Stromal cell of bone marrow (primary cell): ENCODE measurements at places on chromosomes 11 and 22.

- DNase-seq: no peak
Observed at GRCh38 chr11:2574553-2575535, 125.0 kb downstream of the KCNQ1OT1 start.

GRCh38 chr22:20889904-20890540 is 27.2 kb upstream of the CRKL start:
- no peak for DNase-seq

DNA sequence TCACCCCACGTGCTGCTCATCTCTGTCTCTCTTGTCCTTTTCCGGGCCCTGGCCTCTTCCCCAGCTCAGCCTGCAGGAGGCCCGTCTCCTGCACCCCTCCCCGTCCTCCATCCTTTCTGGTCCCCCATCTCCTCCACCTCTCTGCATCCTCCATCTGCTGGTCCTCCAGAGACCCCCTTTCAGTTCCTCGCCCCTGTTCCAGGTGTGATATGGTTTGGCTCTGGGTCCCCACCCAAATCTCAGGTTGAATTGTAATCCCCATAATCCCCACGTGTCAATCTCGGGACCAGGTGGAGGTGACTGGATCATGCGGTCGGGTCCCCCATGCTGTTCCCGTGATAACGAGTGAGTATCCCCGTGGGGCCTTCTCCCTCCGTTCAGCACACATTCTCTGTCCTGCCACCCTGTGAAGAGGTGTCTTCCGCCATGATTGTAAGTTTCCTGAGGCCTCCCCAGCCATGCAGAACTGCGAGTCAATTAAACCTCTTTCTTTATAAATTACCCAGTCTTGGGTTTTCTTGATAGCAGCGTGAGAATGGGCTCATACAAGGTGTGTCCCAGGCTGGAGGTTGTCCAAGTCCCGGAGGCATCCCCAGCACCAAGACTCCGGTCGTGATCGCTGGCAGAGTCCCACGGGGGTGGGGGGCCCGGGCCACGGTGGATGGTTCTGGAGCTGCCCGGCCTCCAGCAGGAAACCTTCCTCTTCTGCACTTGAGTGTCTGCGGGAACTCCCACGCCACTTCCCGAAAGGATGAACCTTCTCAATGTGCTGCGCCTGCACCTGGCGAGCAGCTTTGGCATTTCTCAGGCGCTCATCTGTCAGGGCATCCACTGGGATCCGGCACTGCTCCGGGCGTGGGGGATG is 29.0 kb upstream of the TOLLIP start:
- no peak for DNase-seq

DNA sequence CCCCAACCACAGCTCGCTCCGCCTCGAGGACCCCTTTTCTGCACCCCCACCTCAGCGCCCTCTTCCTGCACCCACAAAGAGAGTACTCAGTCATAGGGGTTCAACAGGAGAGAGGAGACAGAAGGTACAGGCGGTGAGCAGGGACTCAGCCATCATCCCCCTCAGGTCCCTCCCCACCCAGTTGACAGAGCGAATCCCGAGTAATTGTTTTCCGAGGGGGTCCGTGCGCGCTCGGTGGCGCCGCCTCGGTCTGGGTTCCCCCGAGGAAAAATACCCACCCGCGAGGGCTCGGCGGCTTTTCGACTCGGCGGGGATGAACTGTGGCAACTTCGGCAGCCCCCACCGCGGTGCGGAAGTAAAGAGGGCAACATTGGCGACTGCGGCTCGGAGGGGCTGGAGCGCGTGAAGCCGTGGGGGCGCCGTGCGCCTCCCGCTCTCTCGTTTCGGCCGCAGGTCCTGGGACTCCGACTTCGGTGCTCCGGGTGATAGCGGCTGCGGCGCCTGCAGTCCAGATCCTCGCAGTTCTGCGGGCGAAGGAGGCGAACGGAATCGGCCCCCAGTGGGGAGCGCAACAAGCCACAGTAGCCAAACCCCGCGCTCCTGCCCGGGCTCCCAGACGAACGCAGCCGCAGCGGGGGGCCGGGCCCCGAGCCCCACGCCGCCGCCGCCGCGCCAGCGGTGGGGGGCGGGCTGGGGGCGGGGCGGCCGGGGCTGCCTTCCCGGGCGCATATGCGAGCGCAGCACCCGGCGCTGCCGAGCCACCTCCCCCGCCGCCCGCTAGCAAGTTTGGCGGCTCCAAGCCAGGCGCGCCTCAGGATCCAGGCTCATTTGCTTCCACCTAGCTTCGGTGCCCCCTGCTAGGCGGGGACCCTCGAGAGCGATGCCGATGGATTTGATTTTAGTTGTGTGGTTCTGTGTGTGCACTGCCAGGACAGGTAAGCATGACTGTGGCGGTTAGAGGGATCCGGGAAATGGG is at the start of gene NELL1:
Gene NELL1 (plus strand): TSS at position 743 of the 976 bp plus-strand sequence.
- no peak for DNase-seq

DNA sequence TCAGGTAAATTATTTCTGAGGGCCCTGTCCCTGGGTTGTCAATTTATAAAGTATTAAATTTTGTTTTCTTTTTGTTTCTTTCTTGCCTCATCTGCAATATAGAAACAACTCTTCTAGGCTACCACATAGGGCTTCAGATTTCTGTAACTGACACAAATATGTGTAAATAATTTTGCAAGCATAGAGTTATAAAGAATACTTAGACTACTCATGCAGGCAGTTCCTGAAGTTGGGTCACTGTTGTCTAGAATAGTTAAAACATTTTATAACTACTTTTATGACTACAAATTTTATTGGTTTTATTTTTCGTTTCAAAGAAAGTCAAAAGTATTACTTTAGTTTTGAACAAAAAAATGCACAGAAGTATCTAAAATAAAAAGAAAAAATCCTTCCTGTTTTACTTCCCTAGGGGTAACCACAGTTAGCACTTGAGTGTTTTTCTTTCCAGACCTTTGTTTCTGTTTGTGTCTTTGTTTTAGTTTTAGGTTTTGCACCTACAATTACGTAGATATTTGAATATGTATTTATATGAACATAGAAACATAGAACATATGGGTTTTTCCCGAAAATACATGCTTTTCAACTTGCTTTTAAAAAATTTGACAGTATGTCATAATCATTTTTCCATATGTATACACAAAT is 12.4 kb upstream of the TMEM123 start:
- DNase-seq: no peak

- DNase-seq: no peak
Observed at GRCh38 chr11:112880495-112880894, 80.7 kb upstream of the NCAM1 start.
